ENCODE measurements at places on chromosomes 11 and 22.

DNA sequence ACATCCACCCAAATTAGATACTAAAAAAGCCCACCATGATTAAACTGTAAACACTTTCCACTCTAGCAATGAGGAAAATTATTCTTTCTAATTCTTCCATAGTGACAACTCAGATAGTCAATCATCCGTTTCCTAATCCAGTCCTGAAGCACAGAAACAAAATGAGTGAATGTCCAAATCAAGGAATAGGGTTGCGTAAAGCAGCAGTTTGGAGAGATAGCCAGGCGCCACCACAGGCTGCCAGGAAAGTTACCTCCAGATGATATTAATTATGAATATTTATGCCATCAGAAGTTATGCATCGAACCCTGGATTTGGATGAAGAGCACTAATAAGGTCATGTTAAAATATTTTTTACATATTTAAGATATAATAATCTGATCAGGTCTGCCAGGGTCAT, 63.2 kb downstream of the ETS1 start:
- DNase-seq, result no peak

DNA sequence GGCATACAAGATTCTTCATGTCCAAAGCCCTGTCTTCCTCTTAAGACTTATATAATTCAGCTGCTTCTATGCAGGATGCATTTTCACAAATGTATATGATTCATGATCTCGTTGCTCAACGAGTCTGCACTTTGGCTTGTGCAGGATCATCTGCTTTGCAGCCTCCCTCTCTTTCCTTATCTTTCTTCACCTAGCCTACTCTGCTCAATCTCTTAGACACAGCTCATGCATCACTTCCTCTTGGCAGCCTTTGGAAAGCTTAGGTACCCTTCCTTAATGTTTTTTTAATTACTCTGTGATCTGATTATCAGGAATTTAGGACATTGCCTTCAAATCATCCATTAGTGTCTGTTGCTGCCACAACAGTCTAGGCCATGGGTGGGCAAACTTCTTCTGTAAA, 673.8 kb downstream of the NELL1 start:
- DNase-seq, result no peak

- DNase-seq, result no peak
Observed at GRCh38 chr11:44826922-44827643, 100.3 kb downstream of the TSPAN18 start.

DNA sequence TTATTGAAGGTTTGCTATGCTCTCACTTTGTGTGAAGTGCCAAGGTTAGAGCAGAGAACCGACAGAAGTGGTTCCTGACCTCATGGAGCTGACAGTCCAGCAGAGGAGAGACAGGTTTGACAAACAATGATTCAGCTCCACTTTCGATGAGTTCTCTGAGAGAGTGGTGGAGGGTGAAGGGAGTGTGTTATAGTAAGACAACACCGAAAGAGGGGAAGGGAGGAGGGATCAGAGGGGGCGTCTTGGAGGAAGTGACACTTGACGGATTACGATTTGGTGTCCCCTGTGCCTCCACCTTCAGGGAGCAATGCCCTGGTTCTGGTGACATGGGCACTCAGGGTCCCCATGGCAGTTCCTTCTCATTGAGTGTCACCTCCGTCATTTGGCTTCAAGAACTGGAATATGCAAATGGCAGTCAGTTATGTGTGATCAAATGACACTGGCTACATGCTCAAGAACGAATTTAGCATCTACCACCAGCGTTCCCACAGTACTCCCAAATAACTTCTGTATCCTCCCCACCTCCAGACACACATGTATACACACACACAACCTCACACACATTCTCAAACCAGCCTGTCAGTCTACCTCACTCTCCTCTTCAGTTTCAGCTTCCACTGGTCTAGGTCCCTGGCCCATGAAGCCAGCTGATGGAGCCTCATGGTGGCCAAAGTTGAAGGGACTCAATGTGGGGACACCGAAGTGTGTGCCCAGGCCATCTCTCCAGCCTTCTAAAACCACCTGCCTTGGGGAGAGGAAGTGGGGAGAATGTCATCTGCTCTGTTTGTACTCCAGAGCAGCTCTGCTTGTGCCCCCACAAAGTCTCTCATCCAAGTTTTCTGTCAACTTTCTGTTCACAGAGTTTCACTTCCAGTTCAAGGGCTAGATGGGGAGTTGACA, 31.4 kb upstream of the NUP160 start:
- no peak for DNase-seq

GRCh38 chr22:40477683-40478337, 107.4 kb downstream of the SGSM3 start:
- DNase-seq, result no peak

DNA sequence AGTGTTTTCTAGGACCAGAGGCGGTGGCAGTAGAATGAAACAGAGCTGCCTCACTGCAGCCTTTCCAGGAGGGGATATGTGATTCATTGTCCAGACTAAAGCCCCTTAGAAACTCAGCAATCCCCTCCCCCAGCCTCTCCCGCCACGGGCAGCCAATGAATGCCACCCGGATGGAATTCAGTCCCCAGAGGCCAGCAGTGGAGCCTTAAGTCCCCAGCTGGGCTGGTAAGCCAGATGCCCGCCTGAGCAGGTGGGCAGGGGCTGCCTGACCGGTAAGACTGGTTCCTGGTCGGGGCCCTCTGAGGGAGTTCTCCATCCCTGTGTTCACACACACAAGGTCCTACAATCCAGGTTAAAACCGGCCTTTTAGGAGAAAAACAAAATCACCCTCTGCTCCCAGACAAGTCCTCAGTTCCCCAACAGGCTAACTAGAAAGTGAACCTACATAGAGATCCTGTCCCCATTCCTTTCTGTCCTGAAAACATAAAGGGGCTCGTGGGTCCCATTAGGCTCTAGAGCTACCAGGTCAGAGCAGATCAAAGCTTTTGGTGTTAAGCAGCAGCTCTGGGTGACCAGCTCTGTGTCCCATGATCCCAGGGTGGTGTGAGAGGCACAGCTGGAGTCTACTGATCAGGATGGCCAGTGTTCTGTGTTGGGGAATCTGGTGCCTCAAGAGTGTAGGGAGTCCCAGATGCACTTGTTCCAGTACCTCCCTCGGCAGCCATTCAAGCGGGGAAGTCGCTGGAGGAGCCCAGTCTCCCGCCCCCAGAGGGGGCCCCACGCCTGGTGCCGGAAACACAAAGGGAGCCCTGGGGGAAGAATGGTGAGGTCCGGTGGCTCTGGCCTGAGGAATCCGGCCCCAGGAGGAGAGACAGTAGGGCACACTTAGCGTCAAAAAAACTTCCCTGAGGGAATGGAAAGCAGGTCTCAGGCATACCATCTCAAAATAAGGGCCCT, 2.6 kb downstream of the PATZ1 start:
- DNase-seq, result no peak

DNA sequence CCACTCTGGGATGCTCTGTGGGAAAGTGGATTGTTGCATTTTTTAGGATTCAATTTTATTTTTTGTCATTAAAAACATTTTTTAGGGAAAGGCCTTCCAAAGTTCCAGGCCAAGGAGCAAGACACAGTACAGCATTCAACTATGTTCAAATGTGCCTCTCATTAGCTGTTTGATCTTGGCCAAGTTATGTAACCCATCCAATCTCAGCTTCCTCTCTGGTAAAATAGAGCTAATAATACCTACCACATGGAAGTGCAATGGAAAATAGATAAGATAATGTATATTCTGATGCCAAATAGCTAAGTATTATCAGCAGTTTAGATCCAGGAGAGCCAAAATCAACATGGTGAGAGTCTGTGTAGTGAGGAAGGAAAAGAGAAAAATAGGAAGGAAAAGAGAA, 220.3 kb upstream of the SESN3 start:
- no peak for DNase-seq

- no peak for DNase-seq
Observed at GRCh38 chr11:88098289-88098688, 77.0 kb downstream of the RAB38 start.

DNA sequence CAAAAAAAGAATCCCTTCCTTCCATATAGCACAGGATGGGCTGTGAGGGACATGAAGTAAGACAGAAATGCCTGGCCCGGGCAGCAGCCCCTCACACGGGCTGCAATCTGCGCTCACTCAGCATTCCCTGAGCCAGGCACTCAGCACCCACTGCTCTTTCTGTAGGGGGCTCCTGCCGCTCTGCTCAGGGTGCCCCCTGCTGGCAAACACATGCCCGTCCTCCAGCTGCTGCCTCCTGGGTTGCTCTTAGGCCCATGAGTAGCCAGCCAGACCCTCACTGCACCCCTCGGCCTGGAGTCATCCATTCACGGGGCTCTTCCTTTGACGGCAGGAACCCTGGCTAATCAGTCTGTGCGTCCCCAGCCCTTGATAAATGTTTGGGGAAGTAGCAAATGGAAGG, 6.9 kb downstream of the MCAT start:
- DNase-seq, result no peak

GRCh38 chr22:29126670-29127395, 54.0 kb downstream of the KREMEN1 start:
- DNase-seq, result no peak

- no peak for DNase-seq
Observed at GRCh38 chr11:84260862-84261261, 974.7 kb upstream of the CCDC90B start.

DNA sequence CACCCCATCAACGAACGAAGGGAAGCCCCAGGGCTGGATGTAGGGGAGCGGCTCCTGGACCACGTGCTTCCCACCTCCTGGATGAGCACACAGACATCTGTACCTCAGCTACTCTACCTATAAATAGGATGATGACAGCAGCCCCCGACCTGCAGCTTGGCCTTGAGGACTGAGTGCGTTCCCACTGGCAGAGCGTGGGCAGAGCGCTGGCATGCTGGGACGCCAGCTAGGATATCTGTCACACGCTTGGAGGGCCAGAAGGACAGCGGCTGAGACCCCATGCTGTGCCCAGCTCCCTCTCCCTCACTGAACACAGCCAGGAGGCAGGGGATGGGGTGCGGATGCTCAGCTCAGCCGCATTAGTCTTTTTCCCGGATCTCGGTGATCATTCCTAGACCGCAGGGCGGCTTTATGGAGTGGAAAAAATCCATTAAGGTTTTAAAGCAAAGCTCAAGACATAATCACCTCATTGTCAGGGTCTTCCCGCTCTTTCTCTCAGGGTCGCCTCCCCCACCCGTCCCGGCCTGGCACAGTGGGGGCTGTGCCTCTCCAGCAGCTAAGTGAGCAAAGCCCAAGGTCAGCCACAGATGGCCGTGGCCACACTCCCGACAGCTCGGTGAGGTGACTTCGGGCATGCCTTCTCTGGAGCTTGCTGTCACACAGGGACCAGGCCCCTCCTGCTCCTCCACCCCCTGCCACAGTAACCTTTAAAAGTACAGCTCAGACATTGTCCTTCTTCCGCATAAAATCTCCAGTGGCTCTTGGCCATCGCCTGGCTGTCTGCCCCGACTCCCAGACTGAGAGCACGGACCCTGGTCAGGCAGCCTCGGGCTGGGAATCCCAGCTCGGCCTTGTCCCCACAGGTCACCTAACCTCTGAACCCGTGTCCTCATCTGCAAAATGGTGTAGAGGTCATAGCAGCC, 69.6 kb upstream of the SHISAL1 start:
- no peak for DNase-seq

GRCh38 chr11:47328449-47329390, 23.8 kb downstream of the MYBPC3 start:
- DNase-seq, result no peak

GRCh38 chr11:128728767-128729587, 35.1 kb downstream of the FLI1 start:
- no peak for DNase-seq

DNA sequence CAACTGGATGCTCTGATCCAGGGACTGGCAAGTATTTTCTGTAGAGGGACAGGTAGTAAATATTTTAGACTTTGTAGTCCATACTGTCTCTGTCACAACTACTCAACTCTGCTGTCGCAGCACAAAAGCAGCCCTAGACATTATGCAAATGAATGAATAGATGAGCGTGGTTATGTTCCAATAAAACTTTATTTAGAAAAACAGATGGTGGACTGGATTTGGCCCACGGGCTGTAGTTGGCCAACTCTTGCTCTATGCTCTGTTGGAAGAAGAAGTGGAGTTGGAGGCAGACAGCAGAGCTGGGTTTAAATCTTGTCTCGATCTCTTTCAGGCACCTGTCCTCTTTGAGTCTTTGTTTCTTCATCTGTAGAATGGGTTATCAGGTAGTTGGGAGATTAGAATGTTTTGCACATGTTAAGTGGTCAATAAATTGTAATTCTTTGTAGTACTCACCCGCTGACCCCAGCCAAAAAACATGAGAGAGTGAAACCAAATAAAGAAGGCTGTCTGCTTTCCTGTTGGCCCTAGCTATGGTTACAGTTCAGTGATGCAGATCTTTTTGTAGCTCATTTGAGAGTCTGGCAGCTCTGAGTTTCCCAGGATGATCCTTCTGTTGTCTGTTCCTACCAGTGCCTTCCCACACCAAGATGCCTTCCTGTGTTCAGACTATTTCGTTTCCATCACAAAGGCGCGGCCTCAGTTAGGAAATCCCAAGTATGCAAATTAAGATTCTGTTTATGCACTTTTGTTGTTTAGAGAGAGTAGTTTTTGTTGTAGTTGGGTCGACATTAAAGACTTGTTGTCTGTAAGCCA, 198.1 kb upstream of the SEZ6L start:
- DNase-seq, result no peak

Data from smooth muscle cell of the brain vasculature (primary cell).